ENCODE measurements at places on chromosomes 6 and 20.

- no peak for DNase-seq
Measured at GRCh38 chr6:118367314-118367713, 180.8 kb upstream of the PLN start.

DNA sequence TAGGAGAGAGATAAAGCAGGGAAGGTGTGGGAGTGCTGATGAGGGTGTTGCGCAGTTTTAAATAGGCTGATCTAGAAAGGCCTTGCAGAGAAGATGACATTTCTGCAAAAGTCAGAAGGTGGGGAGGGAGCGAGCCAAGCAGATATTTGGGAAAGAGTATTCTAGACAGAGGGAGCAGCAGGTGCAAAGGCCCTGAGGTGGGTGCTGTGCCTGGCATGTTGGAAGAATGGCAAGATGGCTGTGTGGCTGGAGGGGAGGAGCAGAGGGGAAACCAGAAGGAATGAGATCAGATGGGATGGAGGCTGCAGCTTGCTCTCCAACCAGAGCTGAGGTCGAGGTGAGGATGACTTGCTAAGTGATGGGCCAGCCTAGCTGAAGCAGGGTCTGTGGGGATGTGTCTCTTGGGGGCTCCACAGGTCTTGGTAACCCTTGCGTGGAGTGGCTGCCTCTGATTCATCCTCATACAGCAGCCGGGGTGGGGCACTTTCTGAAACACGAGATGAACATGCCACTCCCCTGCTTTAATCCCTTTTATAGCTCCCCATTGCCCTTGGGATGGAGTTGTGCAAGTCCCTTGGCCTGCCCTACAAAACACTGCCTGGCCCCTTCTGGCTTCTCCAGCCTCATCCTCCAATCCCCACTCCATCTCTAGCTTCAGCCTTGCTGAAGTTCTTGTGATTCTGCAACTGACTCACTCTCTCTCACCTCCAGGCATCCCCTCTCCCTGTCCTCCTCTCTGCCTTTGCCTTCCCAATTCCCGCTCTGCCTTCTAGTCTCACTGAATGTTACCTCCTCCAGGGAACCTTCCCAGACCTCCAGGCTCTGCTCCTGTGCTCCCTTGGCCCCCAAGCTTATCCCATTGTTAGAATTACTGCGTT, 94.1 kb downstream of the CDH22 start:
- DNase-seq = no peak

DNA sequence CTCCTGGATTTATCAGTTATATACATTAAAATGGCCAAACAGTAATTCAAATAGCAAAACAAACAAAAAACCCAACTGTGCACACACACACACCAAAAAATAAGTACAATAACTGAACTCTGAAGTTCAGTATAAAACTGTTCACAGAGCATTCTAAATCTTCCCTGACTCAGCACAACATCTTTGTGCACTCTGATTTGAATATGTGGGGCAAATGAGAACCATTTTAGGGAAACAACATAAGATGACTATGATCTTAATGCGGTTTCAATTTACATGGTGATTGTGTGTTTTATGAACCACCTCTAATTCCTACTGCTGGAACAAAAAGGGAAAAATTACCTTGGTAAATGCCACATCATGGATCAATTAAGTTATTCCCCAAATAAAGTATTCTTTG, 41.7 kb downstream of the PLAGL1 start:
- DNase-seq = no peak

DNA sequence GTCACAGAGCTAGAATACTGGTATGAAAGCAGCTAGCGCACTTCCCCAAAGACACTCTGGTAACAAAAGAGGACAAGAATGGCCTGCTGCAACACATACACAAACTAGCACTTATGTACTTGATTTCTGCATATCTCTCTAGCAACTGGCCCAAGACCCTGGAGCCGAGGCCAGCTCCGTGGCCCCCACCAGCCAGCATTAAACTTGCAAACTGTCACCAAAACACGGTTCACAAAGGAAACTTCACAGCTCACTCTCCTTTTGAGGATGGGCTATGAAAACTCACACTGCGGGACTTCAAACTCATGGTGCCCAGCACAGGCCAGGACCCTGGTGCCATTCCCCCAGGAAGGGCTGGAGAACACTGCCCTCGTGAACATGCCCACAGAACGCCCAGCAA, 115.9 kb upstream of the RPS6KA2 start:
- no peak for DNase-seq

DNA sequence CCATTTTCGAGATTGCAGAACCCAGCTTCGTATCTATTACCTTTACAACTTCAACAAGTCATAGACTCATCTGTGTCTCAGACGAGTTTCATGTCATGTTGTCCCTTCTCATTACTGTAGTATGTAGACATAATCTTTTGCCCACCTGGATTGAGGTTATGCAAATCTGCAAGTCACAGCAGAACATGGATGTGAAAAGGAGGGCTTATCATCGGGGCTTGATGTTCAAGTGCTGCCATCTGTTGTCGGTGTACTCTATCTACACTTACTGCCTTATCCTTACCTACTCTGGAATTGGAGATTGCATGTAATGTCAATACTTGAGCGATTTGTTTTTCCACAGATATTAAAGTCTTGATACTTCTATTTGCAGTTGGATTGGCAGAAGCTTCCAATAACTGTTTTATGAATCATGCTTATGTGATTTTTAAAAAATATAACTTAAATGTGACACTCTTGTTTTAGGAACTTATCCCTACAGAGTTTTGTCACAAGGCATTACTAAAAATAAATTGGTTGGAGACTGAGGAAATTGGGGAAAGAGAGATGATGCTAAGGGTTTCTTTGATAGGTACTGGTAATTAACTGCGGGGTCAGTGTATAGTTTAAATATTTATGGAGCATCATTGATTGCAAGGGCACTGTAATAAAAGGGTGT, 3.0 kb upstream of the GOPC start:
- DNase-seq = no peak

DNA sequence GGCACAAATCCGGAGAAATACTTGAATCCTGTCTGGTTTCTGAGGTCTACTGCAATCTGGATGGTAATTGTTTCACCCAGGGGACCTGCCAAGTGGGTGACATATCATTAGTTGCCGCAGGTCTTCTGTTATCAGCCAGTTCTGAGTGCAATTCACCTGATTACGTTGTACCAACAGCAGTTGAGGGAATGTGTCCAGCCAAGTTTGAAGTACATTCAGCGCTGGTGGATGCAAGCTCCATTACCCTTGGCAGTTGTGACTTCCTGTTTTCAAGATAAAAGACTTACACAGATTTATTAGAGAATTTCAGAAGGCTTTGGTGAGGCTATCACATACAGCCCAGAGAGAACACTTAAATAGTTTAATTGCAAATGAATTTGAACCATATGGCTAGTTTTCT, 42.8 kb downstream of the FNDC1 start:
- no peak for DNase-seq

- no peak for DNase-seq
Measured at GRCh38 chr6:80330961-80331360, 224.5 kb downstream of the BCKDHB start.

DNA sequence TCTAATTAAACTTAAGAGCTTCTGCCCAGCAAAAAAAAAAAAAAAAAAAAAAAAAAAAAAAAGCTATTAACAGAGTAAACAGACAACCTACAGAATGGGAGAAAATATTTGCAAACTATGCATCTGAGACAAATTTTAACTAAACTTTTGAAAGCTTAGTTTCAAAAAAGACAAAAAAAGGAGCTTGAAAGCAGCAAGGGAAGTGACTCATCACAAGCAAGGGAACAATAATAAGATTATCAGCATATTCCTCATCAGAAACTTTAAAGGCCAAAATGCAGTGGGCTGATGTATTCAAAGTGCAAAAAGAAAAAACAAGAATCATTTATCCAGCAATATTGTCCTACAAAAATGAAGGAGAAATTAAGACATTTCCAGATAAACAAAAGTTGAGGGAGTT, 158.6 kb downstream of the RNF144B start:
- DNase-seq = no peak

GRCh38 chr6:41914869-41915530, 5.9 kb downstream of the MED20 start:
- no peak for DNase-seq

- no peak for DNase-seq
Measured at GRCh38 chr20:9203081-9203447, 134.2 kb downstream of the PLCB4 start.

All from T-helper 22 cell (primary cell).